Tibial nerve (tissue), 4 donors: ENCODE measurements at places on chromosomes 1 and 21.

- H3K4me3 ChIP-seq = no peak overlapping the region
- no peaks in the 10 kb centered on the region for H3K36me3 ChIP-seq
- no peaks in the 10 kb centered on the region for H3K27me3 ChIP-seq
These were observed 223.0 kb upstream of the ADAMTS5 start for GRCh38 chr21:27189870-27190269.

DNA sequence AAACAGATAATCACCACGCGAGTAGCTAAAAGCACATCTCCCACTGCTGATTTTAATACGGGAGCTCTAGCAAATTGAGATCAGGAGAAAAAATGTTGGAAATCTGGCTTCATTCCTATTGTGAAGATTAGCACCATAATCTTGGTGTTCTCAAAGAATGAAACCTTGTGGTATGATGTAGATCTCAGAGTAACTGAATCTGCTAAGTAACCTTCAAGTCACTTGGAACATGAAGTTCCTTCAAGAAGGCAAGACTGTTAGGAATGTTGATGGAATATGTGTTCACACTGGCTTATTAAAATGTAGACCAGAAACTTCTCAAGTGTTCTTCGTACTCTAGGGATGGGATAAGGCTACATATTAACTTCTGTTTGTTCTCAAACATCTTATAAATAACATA lies 117.4 kb upstream of the CHRM3 start:
- H3K4me1 ChIP-seq = no peaks in the 10 kb centered on the region
- H3K27me3 ChIP-seq = no peaks in the 10 kb centered on the region
- no peak overlapping the region for H3K4me3 ChIP-seq
- H3K27ac ChIP-seq = no peak overlapping the region
- H3K36me3 ChIP-seq = no peaks in the 10 kb centered on the region

DNA sequence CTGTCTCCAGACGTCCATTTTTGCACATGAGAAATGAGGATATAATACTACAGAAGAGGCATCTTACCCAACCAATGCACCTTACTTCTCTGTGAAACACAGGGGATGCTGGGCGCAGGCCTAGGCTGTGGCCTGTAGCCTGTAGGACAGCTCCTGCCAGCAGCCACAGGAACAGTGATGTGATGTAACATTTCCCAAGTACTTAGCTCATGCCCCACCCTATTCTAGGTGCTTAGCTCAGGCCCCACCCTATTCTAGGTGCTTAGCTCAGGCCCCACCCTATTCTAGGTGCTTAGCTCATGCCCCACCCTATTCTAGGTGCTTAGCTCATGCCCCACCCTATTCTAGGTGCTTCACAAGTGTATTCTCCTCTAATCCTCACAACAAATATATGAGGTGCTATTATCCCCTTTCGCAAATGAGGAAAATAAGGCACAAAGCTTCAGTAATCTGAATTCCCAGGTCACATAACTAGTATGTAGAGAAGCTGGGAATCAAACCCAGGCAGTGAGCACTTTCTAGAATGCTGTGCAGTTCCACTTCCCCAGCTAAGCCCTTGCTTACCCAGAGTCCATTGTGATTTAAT lies 4.6 kb upstream of the NAXE start:
- DNase-seq = no peak
- peaks cover 14% of the 10 kb centered on the region for H3K4me1 ChIP-seq
- H3K27ac ChIP-seq = no peak overlapping the region
- no peaks in the 10 kb centered on the region for H3K36me3 ChIP-seq
- H3K27me3 ChIP-seq = no peaks in the 10 kb centered on the region

DNA sequence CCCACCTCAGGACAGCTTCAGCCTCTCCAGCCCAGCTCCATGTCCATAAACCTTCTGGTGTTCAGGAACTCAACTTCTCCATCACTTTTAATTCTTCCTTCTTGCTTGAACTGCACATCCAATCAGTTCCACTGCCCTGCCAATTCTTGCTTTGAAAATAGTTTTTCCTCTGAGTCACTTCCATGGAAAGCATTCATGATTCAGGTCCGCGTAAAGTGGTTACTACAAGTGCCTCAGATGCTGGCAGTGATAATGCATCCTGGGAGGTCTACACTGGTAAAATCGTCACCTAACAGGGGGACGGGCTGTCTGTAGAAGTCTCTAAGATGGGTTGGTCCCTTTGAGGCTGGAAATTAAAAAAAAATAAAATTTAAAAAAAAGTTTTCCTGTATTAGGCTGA lies 25.9 kb upstream of the RCAN1 start:
- no peak for DNase-seq
- no peaks in the 10 kb centered on the region for H3K36me3 ChIP-seq
- H3K4me1 ChIP-seq = no peaks in the 10 kb centered on the region
- H3K27me3 ChIP-seq = no peaks in the 10 kb centered on the region
- H3K4me3 ChIP-seq = no peak overlapping the region
- H3K27ac ChIP-seq = no peak overlapping the region

- H3K36me3 ChIP-seq = no peaks in the 10 kb centered on the region
- H3K27me3 ChIP-seq = no peaks in the 10 kb centered on the region
- H3K4me1 ChIP-seq = no peaks in the 10 kb centered on the region
- no peak for DNase-seq
- no peak overlapping the region for H3K27ac ChIP-seq
- H3K4me3 ChIP-seq = no peak overlapping the region
These were observed 8.8 kb downstream of the MAGI3 start for GRCh38 chr1:113399062-113399583.
